DMS 273 treated with DMSO at 0.1 percent for 48 hours (cell line): ENCODE measurements at places on chromosomes 16 and 17.

DNA sequence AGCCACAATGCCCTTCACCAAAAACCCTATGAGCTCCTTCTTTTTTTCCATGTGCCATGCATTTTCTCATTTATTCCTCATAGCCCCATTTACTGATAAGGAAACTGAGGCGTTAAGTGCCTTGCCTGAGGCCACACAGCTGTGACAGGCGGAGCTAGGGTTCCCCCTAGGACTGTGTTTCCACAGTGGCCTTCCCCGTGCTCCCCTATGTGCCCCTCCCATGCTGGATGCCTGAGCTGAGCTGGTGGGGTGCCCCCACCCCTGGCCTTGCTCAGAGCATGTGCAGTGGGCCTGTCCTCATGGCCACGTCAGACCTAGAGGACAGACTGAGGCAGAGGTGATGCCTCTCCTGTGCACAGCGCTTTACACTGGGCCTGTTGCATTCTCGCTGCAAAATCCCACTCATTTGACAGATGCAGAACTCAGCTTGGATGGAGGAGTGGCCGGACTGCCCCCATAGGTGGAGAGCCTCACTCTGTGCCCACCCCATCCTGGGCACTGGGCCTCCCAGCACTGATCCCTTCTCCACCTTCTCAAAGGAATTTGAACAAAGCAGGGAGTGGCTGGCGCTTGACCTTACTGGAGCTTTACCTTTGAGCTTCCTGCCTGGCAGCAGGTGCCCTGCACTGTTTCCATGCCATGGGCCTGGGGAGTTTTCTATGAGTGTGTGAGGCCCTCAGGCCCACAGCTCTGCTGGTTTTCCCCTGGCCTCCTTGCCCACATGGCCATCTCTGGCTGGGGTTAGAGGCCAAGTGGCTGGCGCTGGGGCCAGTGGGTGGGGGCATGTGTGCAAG lies 2.6 kb downstream of the MAP2K3 start:
- DNase-seq = no peak

DNA sequence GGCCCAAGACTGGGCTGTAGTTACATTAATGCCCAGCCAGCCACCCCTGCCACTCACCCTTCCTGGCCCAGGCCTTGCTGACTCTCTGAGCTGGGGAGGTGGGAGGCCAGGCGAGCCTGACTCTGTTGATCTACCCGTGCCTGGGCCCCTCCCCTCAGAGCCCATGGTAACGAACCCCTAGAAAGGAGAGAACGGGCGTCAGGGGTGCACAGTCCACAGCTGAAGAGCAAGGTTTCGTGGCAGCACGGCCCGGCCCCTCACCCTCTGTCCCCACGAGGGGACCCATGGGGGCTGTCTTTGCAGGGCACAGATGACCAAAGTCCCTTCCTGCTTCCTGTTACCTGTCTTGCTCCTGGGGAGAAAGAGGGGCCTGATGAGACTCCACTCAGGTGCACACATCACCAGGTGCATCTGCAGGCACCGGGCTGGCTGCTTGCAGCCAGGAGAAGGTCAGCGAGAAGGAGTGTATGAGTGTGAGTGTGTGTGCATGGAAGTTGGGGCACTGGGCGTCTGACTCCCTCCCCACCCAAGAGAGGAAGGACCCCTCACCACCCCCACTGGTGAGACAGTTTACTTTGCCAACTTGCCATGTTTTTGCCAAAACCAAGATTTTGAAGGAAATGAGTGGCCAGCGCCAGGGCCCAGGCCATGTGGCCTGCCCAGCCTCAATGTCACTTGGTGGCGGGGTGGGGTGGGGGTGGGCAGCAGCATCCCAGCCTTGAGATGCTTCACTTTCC lies 359.1 kb downstream of the SEC14L1 start:
- no peak for DNase-seq

DNA sequence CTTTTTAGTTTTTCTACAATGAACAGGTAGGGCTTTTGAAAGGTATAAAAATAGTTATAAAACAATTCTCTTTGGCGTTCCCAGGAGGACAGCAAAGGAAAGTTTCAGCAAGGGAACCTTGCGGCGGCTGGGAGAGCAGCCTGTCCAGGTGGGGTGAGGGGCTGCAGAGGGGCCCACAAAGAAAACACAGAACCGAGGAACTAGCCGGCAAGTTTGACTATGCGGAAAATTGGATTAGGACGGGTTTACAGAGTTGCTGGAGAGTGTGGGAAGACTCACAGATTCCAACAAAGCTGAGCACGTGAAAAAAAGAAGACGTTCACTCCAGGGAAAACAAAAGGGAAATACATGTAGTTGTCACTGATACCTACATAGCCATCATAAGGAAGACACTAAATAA lies 40.2 kb upstream of the METTL16 start:
- no peak for DNase-seq

- no peak for DNase-seq
These were observed 332.1 kb upstream of the DYNLRB2 start for GRCh38 chr16:80208743-80209142.

DNA sequence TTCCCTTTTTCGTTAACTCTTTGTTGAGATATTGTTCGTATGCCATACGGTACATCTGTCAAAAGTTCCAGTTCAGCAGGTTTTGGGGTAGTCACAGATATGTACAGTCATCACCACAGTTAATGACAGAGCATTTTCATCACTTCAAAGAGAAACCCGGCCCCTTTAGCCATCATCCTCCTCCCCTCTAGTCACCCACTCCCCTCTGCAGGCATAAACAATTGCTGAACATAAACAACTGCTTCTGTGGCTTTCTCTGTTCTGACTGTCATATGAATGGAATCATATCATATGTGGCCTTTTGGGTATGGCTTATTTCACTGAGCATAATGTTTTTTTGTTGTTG lies 59.3 kb downstream of the RNF213 start:
- no peak for DNase-seq

- DNase-seq = no peak
These were observed 904 bp downstream of the MAP2K3 start for GRCh38 chr17:21285164-21286065.

- no peak for DNase-seq
These were observed 105.4 kb upstream of the RBFOX1 start for GRCh38 chr16:7227229-7227721.

- no peak for DNase-seq
These were observed 3.6 kb upstream of the GSE1 start for GRCh38 chr16:85609539-85609938.

- DNase-seq = peak; percentile 44
These were observed 38.5 kb downstream of the IGF2BP1 start for GRCh38 chr17:49035470-49036269.

GRCh38 chr17:50360486-50361115 lies 12.4 kb downstream of the MRPL27 start:
- no peak for DNase-seq

GRCh38 chr17:1413281-1413791 lies 13.3 kb upstream of the YWHAE start:
- DNase-seq = no peak

GRCh38 chr16:77918809-77919707 lies 103.3 kb upstream of the CLEC3A start:
- no peak for DNase-seq

DNA sequence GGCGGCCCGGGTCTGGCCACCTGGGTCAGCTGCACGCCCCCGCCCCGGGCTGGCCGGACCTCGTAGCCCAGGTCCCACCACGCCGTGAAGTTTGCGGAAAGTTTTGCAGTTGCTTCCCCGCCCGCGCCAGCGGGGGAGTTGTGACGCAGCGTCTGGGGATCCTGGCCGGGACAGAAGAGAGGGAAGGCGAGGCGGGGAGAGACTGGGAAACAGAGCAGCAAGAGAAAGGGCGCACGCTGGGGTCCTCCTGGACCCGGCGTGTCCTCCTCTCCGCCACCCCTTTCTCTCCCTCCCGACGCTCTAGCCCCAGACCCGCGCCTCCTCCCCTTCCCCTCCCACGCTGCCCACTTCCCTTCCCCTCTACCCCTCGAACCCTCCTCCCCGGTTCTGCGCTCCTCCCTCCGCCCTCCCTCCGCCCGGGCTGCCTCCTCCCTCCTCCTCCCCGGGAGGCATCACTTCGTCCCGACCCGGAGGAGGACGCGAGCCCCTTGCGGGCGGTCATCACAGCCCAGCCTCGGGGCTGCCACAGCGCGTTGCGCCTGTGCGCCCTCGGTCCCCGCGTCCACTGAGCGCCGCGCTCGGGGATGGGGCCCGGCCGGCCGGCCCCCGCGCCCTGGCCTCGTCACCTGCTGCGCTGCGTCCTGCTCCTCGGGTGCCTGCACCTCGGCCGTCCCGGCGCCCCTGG lies at the start of gene MRC2:
Gene MRC2 (plus strand): TSS at position 452 of the 685 bp plus-strand sequence. CDS start 133 bp downstream, at position 585.
- DNase-seq = no peak

DNA sequence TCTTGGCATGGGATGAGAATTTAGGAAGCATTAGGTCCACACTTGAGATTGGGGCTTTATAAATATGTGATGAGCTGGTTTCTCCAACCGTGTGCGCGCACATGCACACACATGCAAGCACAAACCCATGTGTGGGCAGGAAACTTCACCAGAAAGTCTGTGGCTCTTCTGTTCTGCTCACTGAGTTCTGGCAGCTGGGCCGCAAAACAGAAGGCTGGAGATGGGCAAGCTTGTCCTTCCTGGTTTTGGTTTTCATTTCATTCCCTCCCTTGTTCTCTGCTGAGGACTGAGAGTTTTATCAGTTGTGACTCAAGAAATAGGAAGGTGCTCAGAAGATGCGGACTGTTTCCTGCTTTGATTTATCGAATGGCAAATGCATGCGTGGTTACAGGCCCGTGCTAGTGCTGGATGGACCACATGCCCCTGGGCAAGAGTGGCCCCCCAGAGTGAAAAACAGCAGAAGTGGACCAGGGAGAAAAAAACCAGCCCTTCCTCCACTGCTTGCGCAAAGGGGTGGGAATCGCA lies 14.1 kb downstream of the MAP3K14 start:
- DNase-seq = no peak

- DNase-seq = no peak
These were observed 26.0 kb downstream of the TRIM25 start for GRCh38 chr17:56887552-56888467.

- no peak for DNase-seq
These were observed 101.2 kb downstream of the MRTFB start for GRCh38 chr16:14172200-14172809.

DNA sequence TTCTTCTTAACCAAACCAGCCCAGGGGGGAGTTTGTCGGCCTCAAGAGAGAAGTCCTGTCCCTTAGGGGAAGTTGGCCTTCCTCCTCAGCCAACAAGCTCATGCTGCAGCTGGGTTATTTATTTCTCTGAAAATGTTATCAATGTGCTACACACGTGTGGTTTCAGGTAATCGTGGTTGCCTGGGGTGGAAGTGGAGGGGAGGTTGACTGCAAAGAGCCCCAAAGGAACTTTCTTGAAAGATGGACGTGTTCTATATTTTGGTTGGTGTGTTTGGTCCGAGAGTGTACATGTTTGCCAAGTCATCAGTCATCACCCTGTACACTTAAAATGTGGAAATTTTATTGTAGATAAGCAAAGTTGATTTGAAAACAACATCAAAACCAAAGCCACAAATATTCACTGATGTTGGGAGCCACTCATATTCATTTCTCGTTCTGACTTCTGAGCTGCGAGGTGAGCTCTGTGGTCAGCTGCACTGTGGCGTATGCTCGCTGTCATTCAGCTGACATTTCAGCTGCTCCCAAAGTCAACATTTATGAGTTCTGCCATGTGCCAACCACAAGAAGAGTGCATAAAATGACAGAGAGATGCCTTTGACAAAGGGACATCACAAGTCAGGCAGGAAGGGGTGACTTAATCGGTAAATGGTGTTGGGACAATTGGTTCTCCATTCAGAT lies 26.5 kb upstream of the ADGRG1 start:
- DNase-seq = no peak

DNA sequence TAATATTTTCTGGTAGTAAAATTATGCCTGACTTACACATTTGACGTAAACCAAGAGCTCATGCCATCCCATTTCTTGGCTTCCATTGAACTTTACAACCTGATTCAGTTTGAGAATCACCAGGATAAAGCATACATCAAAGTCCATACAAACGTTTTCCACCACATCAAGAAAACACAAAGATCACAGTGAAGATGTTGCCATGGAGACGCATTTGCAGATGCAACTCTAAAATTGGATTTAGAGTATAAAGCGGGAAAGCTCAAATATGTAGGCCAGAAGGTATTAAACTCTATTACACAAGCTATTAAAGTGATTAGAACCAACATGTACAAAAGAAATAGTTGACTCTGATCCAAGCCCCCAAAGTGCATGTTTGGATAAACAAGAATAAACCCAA lies 10.4 kb downstream of the C16orf46 start:
- DNase-seq = no peak

DNA sequence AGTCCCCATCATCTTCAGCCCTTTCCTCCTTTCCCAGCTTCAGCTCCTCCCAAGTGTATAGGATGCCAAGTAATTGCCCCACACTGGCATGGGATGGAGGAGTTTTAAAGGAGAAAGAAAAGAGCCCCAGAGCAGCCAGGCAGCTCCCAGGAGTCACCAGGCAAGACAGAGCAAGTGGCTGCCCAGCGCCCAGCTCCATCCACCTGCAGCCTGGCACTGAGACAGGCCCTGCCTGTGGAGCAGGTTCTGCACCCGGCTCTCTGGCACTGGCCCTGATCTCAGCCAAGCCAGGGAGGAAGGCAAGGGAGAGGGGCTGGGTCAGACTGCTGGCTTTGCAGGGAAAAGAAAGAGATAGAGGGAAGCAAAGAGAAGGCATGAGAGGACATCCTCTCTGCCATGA lies 21.7 kb downstream of the FOXN1 start:
- DNase-seq = no peak

GRCh38 chr16:69566240-69566980 lies 644 bp downstream of the NFAT5 start:
- no peak for DNase-seq

- DNase-seq = no peak
These were observed 3.3 kb downstream of the PRAC1 start for GRCh38 chr17:48718761-48719641.

DNA sequence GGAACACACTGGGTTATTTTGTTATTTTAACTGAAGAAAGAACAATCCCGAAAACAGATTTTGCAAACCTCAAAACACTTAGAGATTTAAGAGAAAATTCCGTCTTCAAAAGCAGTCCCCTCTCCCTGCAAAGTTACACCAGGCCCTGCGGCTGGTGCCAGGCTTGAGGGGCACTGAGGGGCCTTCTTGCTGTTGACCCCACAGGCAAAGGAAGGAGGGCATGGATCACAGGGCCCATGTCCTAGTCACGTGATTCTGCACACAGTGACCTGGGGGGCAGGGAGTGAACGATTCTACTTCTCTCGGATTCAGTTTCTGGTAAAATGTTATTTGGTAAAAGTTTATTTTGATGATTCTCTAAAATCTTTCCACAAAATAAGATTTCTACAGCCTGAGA lies 55.3 kb upstream of the FASN start:
- no peak for DNase-seq

GRCh38 chr16:8229011-8229520 lies 361.2 kb downstream of the TMEM114 start:
- DNase-seq = no peak

DNA sequence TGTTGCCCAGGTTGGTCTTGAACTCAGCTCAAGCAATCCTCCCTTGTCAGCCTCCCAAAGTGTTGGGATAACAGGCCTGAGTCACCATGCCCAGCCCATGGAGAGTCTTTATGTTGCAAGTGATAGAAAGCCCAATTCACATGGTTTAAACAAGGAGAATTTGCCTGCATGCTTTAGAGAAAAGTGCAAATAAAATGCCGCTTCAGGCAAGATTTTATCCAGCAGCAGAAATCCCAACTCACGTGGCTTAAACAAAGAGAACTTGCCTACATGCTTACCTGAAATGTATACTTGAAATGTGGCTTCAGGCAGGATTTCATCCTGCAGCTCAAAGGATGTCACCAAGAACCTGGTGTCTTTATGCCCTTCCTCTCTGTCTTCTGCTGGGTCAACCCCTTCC lies 28.8 kb upstream of the XYLT2 start:
- DNase-seq = no peak
